ENCODE measurements at places on chromosomes 5 and 9.

DNA sequence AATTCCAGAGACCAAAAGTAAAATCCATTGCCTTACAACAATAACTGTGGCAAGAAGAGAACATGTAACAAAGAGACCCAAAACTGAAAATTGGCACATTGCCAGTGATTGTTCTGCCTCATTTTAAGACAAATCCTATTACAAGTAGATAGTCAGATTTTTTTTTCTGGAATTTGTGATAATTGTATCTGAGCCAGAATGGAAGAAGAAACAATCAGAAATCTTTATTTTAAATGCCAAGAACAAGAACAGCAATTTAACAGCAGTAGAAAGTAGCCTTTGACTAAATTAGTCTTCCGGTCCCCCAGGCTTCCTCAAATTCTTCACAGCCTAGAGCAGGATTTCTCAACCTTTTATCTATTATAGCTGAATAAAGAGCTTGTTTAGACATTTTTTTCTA is 106.7 kb upstream of the PTPN3 start:
- DNase-seq, result no peak

- no peak for DNase-seq
Measured at GRCh38 chr5:76457674-76458485, 54.8 kb downstream of the IQGAP2 start.

DNA sequence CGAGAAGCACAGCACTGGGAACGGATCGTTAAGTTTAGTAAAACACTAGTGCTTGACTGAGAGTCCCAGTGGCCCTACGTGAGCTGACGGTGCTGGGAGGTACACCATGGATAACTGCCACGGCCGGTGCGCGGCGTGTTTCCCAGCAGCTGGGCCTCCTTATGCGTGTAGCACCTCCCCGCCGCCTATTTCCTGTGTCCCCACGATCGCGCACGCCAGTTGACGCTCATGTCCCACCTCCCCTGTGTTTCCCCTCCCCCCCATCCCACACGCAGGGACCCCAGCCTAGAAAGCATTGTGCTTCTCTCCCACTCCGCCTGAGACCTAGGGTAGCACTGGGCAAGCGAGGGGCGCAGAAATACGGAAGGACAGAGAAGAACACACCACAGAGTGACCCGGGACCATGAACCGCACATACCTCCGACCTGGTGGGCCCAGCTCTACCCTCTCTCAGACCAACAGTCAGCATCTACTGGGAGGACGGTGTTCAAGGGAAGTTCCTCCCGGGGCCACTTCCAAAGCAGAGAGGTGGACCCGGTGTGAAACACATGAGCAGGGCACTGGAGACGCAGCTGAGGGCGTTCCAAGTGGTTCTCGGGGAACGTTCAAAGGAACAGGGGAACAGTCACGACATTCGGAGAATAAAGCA is 45.6 kb downstream of the DBH start:
- no peak for DNase-seq

GRCh38 chr5:157606046-157606445 is 30.5 kb upstream of the ADAM19 start:
- no peak for DNase-seq

GRCh38 chr5:66361070-66361469 is 217.0 kb downstream of the SREK1 start:
- no peak for DNase-seq

- no peak for DNase-seq
Measured at GRCh38 chr9:97078362-97078761, 39.4 kb upstream of the CTSV start.

DNA sequence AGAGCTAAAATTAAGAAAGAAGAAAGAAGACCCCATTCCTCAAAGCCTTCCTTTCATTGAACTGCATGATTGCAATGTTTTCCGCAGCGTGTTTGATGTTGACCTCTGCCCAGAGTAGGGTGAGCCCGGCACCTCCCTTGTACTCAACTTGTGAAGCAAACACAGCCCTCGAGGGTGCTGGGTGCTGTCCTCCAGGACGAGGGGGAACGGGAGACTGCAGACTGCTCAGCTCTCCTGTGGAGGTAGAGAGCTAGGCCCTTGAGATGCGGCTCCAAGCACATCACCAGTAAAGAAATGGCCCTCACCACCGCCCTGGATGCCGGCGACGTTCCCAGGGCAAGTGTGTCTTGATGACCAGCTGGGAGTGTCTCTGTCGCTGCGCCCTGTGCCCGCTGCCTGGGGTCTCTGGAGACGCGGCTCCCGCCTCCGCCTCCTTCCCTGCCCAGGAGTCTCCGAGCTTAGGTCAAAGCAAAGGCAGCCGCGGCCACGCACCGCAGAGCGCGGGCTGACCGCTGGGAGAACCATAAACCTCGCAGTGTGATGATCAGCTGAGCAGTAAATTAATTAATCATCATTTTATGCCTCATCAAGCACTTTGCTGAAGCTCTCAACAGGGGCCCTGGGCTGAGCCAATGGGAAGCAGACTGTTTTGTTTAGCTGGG is 108.7 kb downstream of the IRX2 start:
- DNase-seq, result no peak

- DNase-seq, result no peak
Measured at GRCh38 chr5:417301-418161, 25.4 kb upstream of the EXOC3 start.

DNA sequence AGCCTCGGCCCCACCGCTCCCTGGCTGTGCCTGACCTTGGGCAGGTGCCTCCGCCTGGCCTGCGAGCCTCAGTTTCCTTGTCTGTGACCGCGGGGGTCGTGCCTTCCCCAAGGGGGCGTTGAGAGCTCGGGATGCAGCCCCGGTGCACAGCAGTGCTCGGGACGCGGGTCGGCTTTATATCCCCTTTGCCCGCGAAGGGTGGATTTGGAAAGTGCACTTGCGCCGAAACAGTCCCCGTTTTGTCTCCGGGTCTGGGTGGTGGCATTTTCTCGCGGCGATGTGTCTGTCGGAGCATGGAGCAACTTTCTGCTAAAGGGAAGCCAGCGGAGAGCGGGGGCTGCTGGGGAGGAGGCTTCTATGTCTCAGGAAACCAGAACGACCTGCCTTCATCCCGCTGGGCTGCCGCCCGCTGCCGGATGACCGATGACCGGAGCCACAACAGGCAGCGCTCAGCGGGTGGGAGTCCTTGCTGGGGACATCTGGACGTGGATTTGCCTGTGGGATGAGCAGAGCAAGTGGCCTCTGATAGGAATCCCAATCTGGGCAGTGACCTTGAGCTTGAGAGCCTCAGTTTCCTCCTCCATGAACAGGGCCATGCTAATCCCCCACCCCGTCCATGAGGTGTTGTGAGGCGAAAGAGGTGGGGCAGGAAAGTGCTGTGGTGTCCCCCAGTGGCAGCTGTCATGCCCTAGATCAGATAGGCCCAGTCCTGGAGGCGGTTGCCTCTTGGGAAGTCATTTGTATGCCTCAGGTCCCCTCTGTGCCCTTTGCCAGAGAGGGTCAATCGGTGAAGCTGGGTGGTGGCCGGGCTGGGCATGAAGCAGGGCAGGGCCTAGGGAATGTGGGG is 651 bp downstream of the HRH2 start:
- DNase-seq, result no peak

DNA sequence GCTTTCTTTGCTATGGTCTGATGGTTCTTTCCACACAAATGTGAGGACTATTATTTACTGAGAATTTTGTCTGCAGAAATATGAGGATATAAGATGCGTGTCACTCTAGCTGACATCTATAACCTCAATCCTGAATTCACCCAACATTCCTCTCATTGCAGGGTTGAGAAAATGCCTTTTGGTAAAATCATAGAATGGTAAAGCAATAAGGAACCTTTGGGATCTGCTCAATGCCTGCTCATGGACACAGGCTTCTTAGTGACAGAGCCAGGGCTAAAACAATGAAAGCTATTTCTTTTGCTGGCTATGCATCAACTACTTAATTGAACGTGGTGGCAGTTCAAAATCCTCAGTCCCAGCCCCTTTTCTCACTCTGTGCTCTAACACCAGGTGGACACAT is 199.6 kb downstream of the GAS1 start:
- no peak for DNase-seq

DNA sequence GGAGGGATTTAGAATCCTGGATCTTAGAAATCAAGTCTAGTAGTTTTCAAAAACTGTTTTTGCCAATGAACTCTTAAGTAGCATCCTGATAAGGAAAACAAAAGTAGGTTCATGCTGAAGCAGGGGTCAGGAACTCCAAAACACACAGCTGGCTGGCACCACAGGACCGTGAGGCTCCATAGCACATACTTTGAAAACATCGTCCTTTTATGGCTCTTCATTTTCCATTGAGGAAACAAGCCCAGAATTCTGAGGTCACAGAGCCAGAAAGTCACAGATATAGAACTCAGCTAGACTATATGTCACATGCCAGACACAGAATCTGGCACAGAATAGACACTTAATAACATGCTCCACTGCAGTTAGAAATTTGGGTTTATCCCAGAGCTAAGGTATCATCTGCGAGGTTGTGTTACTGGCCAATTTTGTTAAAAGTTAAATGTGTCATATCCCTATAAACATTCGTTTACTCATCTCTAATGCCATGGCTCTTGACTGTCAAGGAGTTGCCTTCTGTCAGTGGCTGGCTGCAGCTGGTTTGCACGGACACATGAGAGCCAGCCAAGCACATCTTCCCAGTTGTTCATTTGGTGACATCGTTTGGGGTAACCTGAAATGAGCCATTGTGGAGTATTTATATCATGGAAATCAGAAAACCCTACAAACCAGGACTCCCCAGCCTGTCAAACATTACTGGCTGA is 58.8 kb downstream of the FAM78A start:
- no peak for DNase-seq

GRCh38 chr9:71306134-71306533 is 184.7 kb upstream of the TRPM3 start:
- DNase-seq, result no peak

DNA sequence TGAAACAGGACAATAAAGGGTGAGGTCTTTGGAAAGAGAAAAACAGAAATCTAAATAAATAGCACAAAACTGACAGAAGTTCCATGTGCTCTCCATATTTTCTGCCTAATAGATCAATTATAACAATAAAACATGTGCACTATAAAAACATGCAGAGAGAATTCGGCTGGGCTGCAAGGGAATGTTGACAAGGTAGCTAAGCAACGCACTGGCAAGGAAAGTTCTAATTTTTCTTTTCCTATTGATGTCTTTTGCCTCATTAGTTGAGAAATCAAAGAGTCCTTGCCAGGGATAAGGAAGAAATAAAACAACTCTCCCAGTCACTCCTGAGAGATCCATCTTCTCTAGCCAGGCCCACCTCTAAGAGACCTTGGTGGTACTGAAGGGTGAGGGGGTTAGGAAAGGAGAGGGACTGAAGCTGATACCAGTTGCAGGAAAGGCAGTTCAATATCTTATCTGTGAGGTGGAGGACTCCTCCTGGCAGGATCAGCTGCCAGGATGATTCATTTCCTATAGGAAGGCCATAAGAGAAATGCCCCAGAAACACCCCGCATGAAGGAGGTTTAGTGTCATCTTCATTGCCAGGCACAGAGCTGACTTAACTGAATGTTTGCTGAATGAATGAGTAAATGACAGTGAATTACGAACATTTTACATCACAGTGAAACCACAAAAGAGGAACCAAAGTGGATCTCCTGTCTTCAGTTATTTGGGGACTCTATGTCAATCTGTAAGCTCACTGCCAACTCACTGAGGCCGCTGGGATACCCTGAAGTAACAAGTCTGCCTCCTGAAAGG is 63.7 kb upstream of the IFNK start:
- DNase-seq, result no peak

DNA sequence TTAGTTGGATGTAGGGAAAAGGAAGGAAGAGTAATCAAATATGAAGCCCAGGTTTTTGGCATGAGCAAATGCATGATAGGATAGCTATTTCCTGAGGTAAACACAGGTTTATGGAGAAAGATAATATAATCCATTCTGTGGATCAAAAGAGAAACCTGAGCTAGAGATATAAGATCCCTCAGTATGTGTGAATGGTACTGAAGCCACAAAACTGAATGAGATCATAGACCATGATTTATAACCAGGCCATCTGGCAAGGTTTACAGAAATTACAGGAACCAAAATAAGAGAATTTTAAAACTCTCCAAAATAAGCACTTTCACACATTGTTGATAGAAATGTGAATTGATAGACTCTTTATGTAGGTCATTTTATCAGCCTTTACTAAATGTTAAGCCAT is 28.7 kb upstream of the ECM2 start:
- DNase-seq, result no peak

- no peak for DNase-seq
Measured at GRCh38 chr5:148514344-148514743, 130.6 kb downstream of the FBXO38 start.

GRCh38 chr5:93601071-93601801 is 18.2 kb downstream of the NR2F1 start:
- DNase-seq, result no peak

- DNase-seq, result peak; percentile 74
Measured at GRCh38 chr9:6054280-6055099, 39.1 kb upstream of the RANBP6 start.

GRCh38 chr5:149544028-149544420 is 7.2 kb downstream of the CSNK1A1 start:
- no peak for DNase-seq

GRCh38 chr9:79189511-79189924 is 382.2 kb upstream of the TLE4 start:
- no peak for DNase-seq

GRCh38 chr5:154712518-154713437 is 42.4 kb upstream of the LARP1 start:
- DNase-seq, result no peak

DNA sequence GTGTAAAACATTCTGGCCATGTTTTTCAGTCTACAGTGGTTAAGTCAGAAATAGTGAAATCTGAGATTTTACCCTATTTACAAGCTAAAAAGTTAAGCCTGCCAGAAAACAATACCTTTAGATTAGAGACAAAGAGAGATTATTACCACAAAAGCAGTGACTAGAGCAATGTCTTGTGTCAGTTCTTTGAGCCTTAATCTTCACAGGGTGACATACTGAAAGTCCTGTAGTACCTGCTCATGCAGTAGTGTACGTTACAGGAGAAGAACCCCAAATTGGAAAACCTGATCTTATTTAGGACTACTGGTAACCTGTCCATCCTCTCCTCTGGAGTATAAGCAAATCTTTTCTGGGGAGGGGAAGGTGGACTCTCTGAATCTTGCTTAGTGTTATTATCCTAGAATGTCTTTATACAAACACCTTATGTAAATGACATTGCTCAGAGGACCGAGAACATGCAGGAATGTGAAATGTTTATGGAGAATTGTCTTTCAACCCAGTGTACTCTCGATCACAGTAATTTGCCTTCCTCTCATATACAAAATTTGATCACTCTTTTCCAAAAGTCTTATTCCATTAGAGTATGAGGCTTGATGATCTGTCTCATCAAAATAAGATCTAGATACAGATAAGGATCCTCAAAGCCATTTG is 55.7 kb downstream of the ERBIN start:
- DNase-seq, result no peak

Measured in NT2/D1 (cell line).